HFF-Myc (cell line): ENCODE measurements at places on chromosomes 13 and 19.

DNA sequence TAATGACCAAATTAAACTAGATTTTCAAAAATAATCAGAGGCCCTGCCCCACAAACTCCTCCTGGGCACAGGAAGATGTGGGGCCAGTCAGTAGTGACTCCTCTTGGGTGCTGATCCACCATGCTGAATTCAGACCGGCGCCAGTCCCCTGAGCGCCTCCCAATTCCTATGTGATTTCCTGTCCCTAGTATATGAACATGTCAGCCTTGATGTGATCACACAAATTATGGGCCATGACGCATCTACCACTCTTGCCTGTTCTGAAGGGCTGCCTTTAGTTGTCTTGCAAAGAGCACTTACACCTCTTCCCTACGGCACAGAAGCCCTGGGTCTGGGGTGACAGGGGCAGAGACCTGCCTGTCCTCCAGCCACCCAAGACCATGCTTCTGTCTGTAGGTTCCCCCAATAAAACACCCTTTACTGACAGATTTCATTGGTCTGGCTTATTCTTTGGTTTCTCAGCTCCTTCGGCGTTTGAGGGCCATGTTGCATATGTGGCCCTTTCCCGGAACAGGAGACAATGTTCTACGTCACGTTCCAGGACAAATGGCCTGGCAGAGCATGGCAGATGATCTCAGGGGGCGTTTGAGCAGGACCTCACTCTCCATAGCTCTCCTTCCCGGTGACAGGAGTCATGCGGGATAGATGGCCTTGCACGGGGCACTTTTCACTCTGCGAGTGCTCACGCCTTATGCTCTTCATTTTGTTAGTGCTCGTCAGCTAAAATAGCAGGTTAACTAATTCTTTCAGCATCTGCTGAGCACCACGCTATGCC lies 5.6 kb upstream of the ATP11A start:
- DNase-seq = no peak

- no peak for DNase-seq
These were observed 16.5 kb downstream of the SLC5A5 start for GRCh38 chr19:17888260-17888659.

- no peak for DNase-seq
These were observed 44.3 kb downstream of the BBC3 start for GRCh38 chr19:47186446-47187334.

DNA sequence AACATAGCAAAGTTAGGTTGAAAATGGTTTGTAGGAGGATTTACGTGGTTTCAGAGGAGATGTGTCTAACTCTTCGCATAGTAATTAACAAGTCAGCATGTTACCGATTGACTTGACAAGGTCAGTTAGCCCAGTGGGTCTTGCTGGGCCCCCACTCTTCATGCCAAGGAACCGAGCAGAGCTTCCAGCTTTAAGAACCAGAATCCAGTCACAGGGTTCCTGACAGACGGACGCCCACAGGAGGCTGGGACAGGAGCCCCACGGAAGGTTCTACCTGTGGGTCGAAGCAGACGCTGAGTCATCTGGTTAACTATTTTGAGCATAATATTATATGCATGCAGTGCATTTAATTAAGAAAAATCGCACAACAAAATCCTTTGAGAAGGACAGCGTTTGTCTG lies 3.5 kb downstream of the TMEM255B start:
- no peak for DNase-seq

DNA sequence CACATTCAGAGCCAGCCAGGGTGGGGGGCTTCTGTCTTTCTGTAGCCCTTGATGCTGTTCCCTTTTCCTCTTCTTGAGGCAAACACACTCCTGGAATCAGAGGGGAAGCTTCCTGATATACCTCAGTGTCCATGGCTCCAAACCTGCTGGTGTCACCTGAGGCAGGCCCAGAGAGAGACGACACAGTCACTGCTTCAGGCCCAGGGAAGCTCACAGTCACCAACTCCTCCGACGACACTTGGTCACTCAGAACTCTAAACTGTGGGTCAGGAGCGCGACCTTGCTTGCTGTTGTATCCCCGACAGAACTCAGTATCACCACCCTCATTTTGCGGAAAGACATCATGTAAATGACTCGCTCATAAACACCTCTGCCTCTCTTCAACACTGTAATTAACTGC lies 1.1 kb downstream of the ATP13A1 start:
- no peak for DNase-seq

- DNase-seq = no peak
These were observed 6.4 kb downstream of the NOVA2 start for GRCh38 chr19:45967246-45967645.

- no peak for DNase-seq
These were observed 6.3 kb downstream of the C19orf38 start for GRCh38 chr19:10854350-10855089.

- DNase-seq = no peak
These were observed 60.2 kb downstream of the ZNF823 start for GRCh38 chr19:11678504-11678903.

- DNase-seq = no peak
These were observed 26.3 kb downstream of the ZNF844 start for GRCh38 chr19:12090807-12091206.

DNA sequence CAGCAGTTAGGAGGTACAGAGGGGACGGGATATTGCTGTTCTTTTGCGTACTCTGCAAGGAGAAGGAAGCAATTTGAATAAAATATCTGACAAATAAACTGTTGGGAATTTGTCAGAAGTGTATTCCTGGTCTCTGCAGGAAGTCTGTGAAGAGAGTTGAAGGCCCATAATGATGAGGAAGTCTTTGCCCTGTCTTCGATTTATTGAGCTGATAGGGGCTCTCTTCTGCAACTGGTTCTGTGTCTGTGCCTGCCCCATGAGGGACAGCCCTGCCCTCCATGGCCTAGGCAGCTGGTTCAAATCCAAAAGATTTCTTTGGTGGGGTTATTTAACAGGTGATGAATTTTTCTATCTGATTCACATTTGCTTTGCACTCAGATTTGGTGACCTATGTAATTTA lies 339.7 kb upstream of the EDNRB start:
- no peak for DNase-seq

- no peak for DNase-seq
These were observed 36.1 kb upstream of the KLF2 start for GRCh38 chr19:16288544-16288943.

- no peak for DNase-seq
These were observed 16.1 kb downstream of the MKNK2 start for GRCh38 chr19:2034729-2035589.

DNA sequence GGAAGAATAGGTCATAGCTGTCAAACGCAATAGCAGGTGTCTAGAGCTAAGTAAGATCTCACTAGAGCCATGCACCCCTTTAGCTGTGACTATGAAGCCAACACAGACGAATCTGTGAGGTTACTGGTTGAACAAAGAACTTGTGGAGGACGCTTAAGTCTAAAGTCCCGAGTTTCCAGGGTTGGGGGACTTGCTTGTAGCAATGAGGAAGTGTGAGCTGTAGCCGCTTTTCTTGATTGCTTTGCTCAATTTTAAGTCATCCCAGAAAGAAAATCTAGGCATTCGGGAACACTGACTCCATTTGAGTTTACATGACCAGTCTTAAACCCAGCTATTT lies 1.6 kb downstream of the GPC5 start:
- no peak for DNase-seq

DNA sequence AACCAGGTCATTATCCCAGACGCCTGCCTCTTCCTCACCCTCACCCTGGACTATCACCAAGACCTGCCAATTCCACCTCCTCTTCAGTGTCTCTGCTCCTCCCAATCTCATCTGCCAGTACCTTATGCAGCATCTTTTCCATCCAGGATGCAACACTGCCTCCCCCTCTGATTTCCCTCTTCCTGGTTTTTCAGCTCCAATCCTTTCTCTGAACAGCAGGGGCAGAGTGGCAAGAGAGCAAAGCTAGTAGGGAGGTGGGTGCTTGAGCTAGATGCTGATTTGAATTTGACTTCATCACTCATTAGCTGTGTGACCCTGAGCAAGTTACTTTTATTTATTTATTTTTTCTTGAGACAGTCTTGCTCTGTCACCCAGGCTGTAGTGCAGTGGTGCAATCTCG lies 25.6 kb upstream of the CABP5 start:
- no peak for DNase-seq

- DNase-seq = no peak
These were observed 22.9 kb downstream of the CD70 start for GRCh38 chr19:6568010-6568526.

DNA sequence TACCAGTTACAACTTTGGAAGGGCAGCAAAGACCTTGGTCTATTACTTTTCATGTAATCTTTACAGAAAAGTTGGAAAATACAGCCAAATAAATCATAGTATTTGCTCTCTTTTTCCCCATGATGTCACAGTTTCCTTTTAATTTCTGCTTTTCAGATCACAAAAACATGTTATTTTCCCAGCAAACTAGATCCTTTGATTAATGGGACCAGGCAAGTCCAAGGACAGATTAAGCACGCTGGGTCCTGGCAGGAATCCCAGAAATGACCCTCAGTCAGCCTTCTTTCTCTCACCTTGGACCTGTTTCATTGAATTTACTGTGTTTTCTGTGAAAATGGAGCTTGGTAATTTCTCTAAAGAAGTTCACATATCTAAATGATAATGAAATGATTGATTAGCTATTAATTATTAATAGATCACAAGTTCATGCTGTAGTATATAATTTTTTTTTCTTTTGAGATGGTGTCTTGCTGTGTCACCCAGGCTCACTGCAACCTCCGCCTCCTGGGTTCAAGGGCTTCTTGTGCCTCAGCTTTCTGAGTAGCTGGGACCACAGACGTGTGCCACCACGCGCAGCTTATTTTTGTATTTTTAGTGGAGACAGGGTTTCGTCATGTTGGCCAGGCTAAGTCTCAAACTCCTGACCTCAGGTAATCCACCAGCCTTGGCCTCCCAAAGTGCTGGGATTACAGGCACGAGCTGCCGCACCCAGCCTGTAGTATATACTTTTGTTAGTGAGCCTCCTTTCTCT lies 16.0 kb downstream of the SPATA13 start:
- no peak for DNase-seq

GRCh38 chr13:105961438-105961837 lies 574.0 kb downstream of the EFNB2 start:
- DNase-seq = no peak

GRCh38 chr13:23790577-23791170 lies 98.5 kb downstream of the MIPEP start:
- DNase-seq = peak; percentile 89

DNA sequence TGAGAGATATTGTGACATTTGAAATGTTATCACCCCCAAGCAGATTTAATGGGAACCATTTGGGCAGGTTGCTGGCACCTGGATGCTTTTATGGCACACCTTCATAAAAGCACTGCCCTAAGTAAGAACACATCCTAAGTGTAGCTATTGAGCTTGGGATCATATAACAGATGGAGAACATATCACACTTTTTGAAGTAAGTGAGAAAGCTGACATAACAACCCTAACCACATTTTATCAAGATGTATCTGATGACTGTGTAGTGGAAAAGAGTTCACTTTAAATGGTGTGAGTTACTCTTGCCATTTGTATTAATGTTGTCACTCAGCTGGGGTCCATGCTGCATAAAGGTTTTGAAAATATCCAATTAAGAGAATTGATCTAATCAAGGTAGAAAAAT lies 287.9 kb downstream of the DCLK1 start:
- no peak for DNase-seq

GRCh38 chr13:51729866-51730553 lies 74.0 kb downstream of the DHRS12 start:
- peak; percentile 44 for DNase-seq

DNA sequence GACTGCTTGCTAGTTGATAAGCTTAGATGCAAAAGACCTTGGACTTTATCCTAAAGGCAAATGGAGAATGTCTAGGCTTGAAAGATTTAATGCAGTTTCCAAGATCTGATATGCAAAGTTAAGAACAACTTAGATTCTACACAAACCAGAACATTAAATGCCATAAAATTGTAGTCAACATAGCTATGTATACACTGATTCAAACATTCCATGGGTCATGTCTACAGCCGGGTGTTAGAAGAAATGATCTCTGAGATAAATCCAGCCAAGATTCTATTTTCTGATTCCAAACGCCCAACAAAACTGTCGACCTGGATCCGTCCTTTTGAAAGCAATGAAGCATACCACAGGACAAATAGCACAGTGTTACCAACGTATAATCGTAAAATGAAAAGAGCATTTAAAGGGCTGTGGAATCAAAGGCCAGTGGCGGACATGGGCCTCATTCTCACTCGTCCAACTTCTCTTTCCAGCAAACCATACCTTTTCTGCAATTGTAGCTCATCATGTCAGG lies 52.7 kb downstream of the KCTD12 start:
- no peak for DNase-seq

GRCh38 chr13:49791711-49792549 lies 552 bp downstream of the KPNA3 start:
- DNase-seq = no peak

GRCh38 chr13:58434943-58435342 lies 803.4 kb downstream of the PCDH17 start:
- no peak for DNase-seq

- no peak for DNase-seq
These were observed 758 bp upstream of the CACNG7 start for GRCh38 chr19:53908106-53908934.

GRCh38 chr19:29325241-29325975 lies 112.5 kb upstream of the UQCRFS1 start:
- no peak for DNase-seq

DNA sequence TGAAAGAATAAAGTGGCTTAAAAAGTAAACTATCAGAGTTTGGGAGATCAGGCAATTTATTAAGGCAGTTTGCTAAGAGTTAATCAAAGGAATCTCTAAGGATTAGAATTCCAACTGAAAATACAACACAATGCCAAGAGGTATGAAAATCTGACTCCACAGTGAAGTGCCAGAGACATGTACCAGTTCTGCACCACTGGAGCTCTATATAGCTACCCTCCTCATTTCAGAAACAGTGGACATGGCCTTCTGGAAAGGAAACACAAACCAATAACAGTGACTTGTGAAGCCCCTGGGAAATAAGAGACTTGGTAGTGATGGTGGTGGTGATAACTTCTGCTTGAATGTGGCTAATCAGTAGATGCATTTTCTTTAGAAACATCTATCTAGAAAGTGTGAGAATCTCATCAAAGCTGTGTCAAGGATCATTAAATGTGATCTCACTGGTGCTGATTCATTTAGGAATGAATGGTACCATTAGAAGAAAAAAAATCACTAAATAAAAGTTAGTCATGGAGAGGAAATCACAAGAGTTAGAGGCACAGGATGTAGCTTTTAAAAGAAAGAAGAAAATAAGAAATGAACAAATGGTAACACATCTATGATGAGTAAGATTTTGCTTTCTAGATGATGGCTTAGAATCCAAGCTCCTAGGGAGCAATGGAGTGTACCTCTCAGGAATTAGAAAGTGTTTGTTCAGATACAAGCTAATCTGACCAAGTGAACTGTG lies 20.1 kb upstream of the N4BP2L1 start:
- DNase-seq = no peak

GRCh38 chr19:31348481-31349159 lies 616 bp downstream of the TSHZ3 start:
- no peak for DNase-seq

- DNase-seq = no peak
These were observed 14.9 kb downstream of the TIMM13 start for GRCh38 chr19:2412449-2412848.
